NCI-H1417 (cell line): ENCODE measurements at places on chromosomes 12 and 14.

DNA sequence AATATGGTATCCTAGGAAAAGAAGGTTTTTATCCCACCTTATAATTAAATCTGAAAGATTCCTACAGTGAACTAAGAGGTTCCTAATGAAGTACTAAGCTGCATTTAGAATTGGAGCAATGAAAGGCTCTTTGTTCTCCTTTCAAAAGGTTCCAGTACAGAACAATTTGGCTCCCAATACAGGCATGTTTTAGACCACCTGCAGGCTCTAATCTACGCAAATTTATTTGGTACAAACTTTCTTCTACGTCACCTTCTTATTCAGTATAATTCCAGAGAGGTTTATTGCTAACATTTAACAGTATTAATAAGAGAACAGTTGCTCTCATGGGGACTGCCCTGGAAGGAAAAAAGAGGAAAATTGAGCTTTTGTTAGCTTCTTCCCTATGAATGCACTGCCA, 37.6 kb upstream of the SLCO1C1 start:
- DNase-seq: no peak

DNA sequence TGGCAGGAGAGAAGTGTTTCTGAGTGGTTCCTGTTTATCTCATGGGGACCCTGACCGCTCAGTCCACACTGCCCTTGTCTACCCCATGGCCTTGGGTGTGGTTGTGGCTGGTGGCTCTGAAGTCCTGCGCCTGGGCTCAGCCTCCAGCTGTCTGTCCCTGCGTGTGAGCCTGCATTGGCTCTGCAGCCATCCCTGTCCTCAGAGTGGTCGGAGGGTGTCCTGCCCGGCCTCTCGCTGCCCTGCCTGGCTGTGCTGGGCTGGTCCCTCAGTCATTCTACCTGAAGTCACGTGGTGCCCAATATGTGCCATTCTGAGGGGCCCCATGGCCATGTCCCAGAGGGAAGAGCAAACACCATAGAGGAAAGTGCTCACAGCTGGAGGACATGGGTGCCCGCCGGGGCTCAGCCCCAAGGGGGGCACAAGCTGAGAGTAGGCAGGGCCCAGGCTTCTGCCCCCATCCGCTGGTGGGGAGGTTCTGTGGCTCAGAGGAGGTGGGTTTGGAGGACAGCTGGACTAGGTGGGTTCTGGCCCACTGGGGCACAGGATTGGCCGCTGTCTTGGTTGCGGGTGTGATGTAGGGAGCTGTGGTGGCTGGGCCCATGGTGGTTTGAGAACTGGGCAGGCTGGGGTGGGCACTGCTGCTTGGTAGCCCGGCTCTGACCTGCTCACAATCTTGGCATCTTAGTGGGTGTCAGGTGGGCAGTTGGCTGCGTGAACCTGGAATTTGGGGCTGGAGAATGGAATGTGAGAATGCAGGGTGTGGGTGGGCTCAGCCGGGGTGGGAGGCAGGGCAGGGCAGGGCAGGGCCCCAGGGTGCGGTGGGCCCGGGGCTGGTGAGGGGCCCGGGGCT, 11.6 kb downstream of the TEDC1 start:
- DNase-seq: no peak

GRCh38 chr14:62077676-62078261, 315.5 kb downstream of the SNAPC1 start:
- DNase-seq: no peak

GRCh38 chr12:49683599-49684309, 23.5 kb downstream of the FMNL3 start:
- peak; percentile 67 for DNase-seq

DNA sequence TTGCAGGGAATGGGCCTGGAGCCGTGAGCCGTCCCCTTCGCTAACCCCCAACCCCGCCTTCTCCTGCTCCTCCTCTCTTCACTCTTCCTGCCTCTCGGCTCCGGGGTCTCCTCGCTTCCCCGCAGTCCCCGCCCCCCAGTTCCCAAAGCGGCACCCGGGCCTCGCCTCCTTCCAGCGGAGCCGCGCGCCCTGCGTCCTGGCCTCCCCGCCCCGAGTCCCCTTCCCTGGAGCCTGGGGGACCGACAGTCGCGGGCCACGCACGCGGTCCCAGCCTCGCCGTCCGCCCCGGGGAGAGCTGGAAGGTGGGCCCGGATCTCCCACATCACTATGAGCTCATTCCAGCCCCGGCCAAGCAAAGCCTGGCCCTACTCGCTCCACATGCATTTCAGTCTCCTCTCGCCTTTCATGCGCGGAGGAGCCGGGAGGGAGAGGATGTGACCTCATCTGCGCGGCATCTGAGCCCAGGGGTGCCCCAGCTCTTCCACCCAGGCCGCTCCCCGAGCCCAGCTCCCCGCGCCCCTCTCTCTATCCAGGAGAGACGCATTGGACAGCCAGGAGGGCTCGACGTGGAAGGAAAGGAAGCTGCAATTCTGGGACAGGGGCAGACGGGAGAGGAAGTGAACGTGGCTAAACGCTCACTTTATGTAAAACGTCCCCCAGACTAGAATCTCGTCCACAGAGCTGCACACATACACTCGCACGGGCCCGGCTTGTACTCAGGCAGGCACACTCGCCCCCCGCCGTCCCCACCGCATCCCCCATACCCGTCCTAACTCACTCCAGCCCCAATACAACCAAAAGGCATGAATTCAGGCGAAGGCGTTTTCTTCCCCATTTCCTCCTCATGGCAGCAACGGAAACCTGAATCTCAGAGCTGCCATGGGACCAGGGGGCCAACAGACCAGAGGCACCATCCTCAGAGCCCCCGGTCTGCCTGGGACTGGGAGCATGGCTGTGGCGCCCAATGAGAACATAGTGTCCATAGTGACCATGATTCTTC, 108.7 kb upstream of the CCND2 start:
- no peak for DNase-seq

- no peak for DNase-seq
Observed at GRCh38 chr12:30993766-30994165, 67.2 kb downstream of the TSPAN11 start.

DNA sequence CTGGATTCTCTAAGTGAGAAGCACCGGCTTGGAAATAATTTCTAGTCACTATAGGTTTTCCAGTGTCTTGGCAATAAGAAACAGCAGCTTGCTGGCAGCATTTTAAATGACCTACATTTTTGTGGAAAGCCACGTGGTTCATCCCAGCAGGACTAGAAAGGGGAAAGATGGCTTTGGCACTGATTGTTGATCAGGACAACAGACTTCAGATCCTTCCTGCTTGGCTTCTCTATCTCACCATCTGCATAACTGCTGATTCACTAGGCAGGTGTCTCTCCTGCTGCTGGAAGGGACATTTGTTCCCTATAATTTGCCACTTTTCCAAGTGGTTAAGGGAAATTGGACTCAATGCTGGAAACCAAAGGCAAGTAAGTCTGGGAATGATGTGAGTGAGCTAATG, 131.0 kb downstream of the TTC8 start:
- no peak for DNase-seq

GRCh38 chr12:114414031-114414865, 8.3 kb upstream of the TBX5 start:
- DNase-seq: no peak

DNA sequence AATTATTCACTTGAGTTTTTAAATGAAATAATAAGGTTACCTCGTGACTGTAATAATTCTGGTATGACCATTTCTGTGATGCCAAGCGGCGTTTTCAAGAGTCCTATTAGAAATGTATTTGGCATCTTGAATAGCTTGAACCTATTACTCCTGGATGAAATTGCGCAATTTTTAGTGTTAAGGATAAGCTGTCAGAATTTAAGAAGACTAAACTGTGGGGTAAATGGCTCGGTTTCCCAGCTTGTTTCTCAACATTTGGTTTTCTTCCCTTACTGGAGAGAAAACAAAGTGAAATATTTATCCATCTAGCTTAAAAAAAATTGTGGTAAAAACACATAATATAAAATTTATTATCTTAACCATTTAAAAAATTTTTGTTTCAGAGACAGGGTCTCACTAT, 26.8 kb downstream of the PCNX1 start:
- DNase-seq: no peak

GRCh38 chr14:32808644-32809043, 130.0 kb upstream of the NPAS3 start:
- DNase-seq: peak; percentile 43

- no peak for DNase-seq
Observed at GRCh38 chr12:27592548-27592947, 68.5 kb downstream of the PPFIBP1 start.

GRCh38 chr14:75200451-75200850, 24.0 kb upstream of the TMED10 start:
- DNase-seq: peak; percentile 86

DNA sequence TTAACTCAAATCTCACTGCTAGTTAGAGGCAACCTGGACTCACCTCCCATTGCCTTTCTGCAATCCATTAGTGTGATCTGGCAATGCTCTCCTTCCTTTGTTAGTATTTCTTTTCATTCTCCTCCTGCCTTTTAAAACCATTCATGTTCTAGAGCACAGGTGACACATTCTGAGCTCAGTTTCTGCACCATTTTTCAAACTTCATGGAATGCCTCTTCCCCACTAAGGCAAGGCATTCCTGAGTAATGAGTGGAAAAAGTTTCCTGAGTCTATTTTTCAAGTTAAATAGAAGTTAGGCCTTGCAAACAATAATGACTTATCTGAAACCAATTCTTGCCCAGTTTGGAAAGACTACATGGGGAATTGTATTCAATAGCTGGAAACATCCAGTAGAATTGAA, 1001.8 kb downstream of the BCL11B start:
- no peak for DNase-seq

- no peak for DNase-seq
Observed at GRCh38 chr12:106269150-106269771, 21.4 kb upstream of the CKAP4 start.

DNA sequence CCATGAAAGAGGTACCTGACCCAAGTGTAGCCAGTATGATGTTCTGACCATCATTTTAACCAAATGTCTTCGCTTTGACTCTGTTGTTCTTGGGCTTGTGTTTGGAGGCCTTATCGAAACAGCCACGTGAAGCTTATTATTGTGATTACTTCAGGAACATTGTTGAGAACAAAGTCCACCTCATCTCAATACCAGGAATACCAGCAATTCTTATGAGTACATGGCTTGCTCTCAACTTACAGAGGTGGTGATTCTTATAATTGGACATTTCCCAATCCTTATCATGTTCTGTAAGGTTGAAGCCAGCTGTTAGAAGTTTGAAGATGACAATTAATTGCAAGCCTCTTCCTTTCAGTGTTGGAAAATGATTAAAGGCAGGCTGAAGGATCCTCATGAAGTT, 21.8 kb upstream of the RPS6KA5 start:
- no peak for DNase-seq

DNA sequence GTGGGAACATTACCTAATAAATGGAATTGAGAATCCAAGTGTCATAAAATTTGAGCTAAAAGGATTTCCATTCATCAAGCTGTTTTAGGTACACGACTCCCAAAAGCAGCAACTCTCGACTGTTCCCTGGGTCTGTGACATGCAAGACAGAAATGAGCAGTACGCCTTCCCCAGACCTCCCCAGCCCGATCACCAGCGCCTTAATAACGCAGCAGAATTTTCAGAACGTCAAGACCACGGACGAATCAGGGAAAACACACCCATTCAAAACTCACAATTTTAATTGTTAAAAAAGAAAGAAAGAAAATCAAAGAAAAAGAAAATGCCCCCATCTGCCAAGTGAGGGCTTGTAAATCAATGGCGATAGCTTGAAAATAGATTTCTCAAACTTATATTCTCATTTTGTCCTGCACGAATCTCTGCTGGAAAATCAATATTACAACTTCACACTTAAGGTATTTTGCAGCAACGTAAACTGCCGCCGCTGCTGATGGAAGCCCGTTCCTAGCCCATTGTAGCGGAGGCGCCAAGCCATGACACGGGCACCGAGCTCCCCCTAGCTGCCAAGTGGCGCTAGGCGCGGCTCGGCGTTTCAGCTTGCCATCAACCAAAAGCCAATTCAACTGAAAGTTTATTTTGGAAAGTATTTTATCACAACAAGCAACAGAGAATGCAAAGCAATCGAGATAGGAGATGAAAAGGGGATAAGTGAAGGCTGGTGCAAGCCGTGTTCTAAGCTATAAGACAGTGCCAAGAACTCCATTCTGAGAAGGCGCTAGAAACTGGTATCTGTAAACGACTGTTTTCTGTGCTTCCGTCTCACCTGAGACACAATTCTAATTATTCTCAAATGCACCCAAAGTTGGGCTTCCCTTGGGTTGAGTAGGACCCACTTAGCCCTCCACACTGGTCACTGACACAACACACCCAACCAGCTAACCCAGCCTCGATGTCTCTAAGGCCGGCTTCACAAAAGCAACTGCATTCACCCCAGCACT, 5.5 kb downstream of the BCL11B start:
- DNase-seq: peak; percentile 84

GRCh38 chr12:3834774-3835173, 38.4 kb downstream of the PARP11 start:
- no peak for DNase-seq

DNA sequence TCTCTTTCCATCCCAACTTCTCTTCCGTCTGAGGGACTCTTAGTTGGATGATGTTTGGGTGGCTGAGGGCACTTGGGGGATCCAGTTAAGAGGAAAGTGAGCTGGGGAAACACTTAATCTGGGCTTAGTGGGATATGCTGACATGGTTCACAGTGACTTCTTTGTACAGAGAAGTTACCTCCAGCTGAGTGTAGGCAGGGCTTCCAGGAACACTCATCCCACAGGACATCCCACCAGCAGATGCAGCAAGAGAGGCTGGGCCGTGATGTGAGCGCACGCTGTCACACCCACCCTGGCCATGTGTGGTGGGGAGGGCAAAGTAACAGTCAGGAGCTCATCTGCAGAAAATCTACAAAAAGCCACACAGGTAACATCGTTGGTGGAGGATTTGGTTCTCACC, 832 bp upstream of the CACNA2D4 start:
- no peak for DNase-seq

GRCh38 chr14:99183716-99184115, 88.3 kb downstream of the BCL11B start:
- no peak for DNase-seq

DNA sequence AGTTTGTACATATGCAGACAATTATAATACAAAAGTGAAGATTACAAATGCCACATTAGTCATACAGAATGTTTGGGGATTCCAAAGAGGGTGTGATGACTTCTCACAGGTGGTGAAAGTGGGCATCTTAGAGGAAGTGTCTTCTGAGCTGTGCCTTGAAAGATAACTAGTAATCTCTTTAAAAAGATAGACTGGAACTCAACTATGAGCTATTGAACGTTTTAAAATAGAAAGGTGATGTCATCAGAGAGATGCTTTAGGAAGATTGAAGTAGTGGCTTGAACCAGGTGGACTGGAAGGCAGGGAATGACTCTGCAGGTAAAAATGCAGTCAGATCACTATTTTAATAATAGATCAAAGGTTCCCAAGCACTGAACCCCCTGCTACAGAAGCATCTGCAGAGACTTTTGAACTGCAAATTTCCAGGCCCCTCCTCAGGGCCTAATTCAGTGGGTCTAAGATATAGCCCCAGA, 50.3 kb downstream of the SYT1 start:
- no peak for DNase-seq

GRCh38 chr14:105355850-105356604, 41.5 kb downstream of the PACS2 start:
- no peak for DNase-seq

DNA sequence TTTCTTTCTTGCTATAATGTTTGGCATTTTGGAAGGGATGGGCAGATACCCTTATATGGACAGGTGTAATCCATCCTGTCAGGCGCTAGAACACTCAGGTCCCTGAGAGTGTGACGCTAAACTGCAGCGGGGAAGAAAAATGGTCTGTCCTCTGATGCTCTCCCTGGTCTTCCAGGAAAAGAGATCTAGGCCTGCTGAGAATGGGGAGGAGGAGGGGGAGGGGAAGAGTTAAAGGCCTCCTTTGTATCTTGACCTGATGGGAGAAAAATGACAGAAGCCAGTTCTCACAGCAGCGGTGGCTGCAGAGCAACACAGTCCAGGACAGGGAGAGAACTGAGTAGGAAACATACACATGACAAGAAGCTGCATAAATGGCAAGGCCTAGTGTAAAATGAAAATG, 61.1 kb downstream of the RPS6KA5 start:
- DNase-seq: peak; percentile 33
